ENCODE measurements at places on chromosomes 5 and 9. TPM values are rescaled to one million over a fixed set of nuclear protein-coding genes. Genes with fewer than 3 reads are reported as not detected.

Gene BAAT
- 0.37 TPM for total RNA-seq

Gene GDA
- total RNA-seq, result 0.65 TPM

Gene FBXL7
- 9.6 TPM for total RNA-seq

Gene TGFBI
- total RNA-seq, result 146 TPM

Gene GPR107
- total RNA-seq, result 43.2 TPM

Gene FGD3
- 10.8 TPM for total RNA-seq

Gene ACTBL2
- total RNA-seq, result 0.09 TPM

Gene ZCCHC10
- total RNA-seq, result 23.7 TPM

Gene ANKRD20A1
- total RNA-seq, result 0.80 TPM

Gene SIMC1
- total RNA-seq, result 12.1 TPM

Gene GPR150
- total RNA-seq, result 0.28 TPM

Gene ADAMTS2
- 30.1 TPM for total RNA-seq

Gene PKD2L2
- total RNA-seq, result not detected

- no peak for DNase-seq
Measured at GRCh38 chr9:127506117-127506813, 55.0 kb downstream of the LRSAM1 start.

- DNase-seq, result no peak
Measured at GRCh38 chr9:16370647-16371046, 499.8 kb downstream of the BNC2 start.

- DNase-seq, result peak; percentile 69
Measured at GRCh38 chr5:32443541-32444430, 754 bp downstream of the ZFR start.

DNA sequence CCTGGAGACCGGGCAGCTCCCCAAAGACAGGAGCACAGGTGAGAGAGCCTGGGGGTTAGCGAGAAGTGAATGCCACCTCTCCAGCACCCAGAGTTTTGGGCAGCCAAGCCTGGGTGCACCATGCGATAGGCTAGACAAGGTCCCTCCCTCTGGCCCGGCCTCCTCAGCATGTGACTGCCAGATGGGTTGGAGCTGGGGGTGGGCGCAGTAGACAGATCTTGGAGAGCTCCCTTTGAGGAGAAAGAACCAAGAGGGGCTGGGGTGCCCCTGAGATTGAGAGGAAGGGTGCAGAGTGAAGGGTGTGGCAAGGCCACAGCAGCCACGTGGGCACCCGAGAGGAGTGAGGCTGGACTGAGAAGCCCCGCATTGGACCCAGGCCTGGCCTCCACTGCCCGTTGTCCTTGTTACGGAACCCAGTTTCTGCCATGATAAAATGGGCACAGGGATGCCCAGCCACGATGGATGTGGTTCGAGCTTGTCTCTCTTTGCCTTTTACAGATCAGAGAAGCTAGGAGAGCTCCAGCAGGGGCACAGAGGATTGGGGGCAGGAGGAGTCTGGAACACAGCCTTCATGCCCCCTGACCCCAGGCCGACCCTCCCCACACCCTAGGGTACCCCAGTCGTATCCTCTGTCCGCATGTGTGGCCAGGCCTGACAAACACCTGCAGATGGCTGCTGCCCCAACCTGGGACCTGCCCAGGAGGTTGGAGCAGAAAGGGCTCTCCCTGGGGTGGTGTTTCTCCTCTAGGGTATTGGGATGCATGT is 1.4 kb downstream of the TMEM141 start:
- DNase-seq, result no peak

- peak; percentile 30 for DNase-seq
Measured at GRCh38 chr5:112492291-112492690, 73.2 kb upstream of the EPB41L4A start.

DNA sequence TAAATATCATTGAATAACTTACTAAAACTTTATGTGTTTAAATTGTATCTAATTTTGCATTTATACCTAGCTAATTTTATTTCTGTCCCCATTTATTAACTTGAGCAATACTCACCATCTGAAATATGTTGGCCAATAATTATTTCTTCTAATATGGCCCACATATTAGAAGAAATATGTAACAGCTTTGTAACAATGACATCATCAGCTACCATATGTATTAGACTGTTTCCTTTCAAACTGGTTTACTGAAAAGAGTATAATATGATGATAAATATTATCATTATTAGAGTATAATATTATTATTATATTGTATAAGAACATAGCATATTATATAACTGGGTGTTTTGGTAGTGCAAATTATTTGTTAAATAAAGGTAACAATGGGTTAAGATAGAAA is 220.5 kb downstream of the FBXL7 start:
- DNase-seq, result no peak

DNA sequence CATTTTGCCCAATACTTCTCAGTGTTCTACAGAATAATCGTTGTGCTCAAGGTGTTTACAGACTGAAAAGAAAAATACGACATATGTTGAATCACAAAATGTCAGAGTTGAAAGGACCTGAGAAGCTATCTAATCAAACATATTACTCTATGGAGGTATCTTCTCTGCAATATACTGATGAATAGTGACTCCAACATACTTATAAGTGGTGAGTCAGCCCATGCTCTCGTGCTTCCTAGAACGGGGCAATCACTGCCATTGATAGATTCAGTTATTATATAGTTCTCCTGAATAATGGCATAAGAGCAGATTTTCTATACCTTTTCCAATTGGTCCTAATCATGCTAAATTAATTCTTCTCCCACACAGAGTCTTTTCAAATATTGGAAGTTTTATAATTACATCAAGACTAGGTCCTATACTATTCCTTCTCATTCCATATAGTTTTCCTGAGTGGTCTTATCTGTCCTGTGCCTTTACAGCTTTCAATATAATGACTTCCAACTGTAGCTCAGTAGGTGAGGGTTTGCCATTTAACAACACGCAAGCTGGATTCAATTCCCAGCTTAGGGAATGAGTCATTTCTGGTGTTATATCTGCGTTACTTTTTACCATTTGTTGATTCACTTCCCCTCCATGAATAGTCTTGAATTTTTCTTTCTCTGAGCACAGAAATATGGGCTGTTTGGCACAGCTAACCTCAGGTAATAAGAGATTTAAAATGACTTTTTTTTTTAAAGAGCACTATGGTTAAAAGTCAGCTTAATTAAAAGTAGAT is 81.1 kb downstream of the PLK2 start:
- DNase-seq, result no peak

DNA sequence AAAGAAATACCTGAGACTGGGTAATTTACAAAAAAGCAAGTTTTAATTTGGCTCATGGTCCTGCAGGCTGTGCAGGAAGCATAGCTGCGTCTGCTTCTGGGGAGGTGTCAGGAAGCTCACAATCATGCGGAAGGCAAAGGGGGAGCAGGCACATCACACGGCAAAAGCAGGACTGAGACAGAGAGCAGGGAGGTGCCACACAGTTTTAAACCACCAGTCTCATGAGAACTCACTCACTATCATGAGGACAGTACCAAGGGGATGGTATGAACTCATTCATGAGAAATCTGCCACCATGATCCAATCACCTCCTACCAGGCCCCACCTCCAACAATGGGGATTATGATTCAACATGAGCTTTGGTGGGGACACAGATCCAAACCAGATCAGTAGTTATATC is 96.2 kb downstream of the OSTF1 start:
- no peak for DNase-seq

DNA sequence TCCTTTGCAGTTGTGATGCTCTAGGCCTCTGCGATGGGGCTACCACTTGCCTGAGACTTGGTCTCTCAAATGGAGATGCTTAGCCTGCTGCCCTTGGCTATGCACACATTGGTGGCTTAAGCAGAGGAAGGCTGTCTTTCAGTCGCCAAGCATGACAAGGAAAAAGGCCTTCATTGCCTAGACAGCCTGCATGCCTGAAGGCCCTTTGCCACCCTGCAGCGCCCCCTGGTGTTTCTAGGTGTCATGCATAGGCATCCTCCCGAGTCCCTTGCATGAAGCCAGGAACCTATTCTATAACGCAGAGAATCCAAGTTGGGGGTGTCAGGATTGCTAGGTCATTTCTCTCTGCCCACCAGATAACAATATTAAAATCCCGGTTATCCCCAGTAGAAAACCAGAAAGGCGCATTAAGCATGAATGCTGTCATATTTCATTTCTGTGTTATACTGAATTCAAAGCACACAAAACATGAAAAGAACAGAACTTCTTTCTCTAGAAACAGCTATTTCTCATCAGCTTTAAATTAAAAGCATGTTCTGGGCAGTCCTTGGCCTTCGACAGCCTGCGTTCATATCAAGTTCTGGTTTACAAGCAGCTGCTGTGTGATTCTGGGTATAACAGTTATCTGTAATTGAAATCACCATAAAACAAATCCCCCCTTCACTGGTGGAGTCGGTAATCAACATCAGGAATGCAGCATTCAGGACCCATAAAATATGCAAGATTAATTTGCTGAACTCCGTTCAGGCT is 59.7 kb upstream of the TRPC7 start:
- DNase-seq, result peak; percentile 77

DNA sequence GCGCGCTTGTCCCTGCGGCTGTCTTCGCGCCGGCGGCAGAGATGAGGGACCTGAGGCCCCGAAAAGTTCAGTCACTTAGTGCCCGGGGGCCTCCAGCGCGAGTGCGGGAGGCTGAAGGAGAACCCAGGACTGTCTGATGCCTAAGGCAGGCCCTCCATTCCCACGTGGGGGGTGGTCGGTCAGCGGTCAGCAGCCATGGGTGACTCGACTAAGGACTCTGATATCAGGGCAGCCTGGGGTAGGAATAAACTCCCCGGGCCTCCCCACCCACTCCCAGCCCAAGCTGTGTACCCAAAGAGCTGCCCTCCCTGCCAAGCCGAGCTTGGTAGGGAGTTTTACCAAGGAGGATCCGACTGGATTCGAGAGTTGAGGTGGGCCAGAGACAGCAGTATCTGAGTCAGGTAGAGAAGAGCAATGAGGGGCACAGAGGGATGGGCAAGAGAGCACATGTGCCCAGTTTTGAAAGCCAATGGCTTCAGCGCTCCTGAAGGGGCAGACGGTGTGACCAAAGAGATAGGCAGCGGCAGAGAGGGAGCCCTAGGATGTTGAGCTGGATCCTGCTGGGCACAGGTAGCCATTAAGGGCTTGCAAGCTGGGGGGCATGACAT is 787 bp downstream of the FGFR4 start:
- no peak for DNase-seq

DNA sequence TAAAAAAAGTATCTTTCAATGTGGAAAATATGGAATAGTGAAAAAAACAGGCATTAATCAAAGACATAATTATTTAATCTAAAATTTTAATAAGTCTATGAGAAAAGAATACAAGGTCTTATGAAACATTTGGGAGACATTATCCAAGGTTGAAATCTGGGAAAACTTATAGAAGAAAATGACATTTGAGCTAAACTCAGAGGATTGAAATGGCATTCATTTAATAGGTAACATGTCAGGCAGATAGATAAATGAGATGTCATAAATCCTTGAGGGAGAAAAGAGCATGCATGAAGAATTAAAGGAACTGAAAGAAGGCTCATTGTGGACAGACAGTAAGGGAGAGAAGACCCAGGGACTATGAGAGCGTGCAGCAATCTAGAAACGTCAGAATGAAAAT is 284.4 kb downstream of the PRR16 start:
- DNase-seq, result no peak

DNA sequence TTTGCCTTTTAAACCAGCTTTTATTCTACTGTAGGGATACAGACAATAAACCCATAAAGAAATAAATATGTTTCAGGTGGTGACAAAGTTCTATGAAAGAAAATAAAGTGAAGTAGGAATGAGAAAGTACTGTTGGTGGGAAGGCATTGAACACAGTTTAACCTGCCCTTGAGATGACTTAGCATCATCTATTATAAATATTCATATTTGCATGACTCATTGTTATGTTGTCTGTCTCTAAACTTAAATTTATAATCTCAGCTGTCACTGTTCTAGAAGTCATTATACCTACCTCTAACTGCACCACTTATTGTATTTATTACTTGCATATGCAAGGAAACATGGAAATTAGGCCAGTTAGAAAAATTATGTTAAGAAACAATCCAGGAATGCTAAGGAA is 202.2 kb downstream of the CHSY3 start:
- no peak for DNase-seq

- peak; percentile 44 for DNase-seq
Measured at GRCh38 chr9:4828761-4829160, 36.0 kb downstream of the RCL1 start.

DNA sequence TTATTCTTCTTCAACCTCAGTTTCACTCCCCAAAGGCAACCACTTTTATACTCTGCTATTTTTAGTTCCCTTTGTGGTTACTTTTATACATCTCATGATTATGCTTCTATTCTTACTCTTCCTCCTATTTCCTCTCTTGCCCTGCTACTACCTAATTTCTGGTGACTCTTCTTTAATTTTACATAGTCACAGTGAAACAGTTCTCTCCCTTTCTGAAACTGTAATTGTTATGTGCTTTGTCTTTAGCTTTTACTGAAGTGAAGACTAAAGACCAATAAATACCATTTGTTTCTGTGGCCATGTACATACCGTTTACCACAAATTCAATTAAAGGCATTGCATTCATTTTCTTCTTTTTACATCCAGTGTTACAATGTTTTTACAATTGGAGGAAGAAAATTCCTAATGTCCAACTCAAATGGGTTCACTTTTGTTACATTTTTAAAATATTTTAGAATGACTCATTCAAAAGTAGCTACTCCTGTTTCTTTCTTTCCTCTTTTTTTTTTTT is 410.6 kb downstream of the PSAT1 start:
- no peak for DNase-seq

DNA sequence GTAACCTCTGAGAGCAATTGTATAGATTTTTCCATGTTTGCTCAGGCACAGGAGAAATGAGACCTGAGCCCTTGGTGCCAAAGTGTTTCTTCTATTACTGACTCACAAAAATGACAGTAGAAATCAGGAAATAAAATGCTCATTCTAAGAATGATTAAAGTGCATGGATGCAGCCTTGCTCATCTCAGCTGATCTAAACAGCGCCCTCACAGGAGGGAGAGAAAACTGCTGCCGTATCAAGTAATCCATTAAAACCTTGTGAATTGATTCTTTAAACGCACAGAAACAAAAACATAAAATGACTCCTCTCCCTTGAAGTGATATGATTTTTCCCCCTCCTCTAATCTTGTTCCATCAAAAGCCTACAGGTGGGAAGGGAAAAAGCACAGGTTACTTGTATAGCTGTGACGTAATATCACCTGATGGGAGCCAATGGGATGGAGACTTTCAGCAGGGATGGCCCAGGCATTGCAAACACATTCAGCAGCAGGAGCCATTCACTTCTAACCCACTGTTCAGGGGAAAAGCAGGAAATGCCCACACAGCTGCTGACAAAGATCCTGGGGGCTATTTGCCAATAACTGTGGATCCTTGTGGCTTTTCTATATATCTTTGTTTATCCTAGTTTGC is 76.7 kb downstream of the PLCXD3 start:
- no peak for DNase-seq

GRCh38 chr9:37540634-37541033 is 35.5 kb downstream of the FBXO10 start:
- no peak for DNase-seq

GRCh38 chr9:2142212-2142611 is 127.1 kb downstream of the SMARCA2 start:
- DNase-seq, result no peak

All from lung (tissue), 17 donors.